ENCODE measurements at places on chromosomes 3 and 15.

DNA sequence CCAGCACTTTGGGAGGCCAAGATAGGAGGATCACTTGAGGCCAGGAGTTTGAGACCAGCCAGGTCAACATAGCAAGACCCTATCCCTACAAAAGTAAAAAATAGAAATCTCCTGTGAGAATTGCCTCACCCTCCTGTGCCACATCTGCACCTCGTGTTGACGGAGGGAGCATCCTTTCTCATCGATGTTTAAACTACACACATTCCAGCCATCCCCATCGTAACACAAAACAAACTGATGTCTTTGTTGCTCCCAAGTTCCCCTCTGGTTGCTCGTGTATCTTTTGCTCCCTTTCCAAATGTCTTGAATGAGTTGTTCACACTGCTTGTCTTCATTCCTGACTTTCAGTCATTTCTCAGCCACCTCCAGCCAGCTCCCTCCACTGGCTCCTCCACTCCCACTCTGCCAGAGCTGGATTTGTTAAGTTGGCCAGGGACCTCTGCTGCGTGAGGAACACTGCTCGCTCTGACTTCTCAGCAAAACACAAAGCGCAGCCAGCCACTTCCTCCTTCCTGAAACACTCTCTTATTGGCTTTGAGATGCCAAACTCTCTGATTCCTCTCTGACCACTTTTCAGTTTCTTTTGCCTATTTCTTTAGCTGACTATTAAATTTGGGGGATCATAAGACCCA, 53.6 kb upstream of the ATP13A3 start:
- DNase-seq, result no peak

- DNase-seq, result no peak
Measured at GRCh38 chr15:101035611-101036010, 116.5 kb downstream of the LRRK1 start.

DNA sequence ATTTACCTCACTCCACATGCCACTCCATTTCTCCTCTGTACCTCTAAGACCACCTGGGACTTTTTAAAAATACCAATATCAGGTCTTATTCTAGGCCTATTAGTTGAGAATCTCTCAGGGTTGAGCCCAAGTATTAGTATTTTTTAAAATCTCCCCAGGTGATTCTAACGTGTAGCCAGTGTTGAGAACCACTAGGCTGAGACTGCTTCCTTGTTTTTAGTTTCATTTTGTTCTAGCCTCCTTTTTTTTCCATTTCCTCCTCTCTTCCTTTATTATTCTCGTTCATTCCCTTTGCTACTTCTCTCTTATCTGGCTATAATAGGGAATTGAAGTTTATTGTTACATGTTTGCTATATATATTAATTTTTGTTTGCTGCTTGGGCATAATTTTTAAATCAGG, 217.8 kb upstream of the CD96 start:
- DNase-seq, result no peak

- no peak for DNase-seq
Measured at GRCh38 chr3:136787349-136787748, 31.6 kb upstream of the SLC35G2 start.

GRCh38 chr3:37946531-37946889, 44.1 kb upstream of the VILL start:
- DNase-seq, result no peak

GRCh38 chr3:136270179-136270578, 20.0 kb downstream of the PCCB start:
- DNase-seq, result no peak

- DNase-seq, result peak; percentile 5
Measured at GRCh38 chr3:38453075-38453912, at the start of gene ACVR2B. Gene ACVR2B, plus strand, starts transcription at chr3:38453890. Its CDS starts 433 bp downstream, at chr3:38454323.

GRCh38 chr15:95918525-95918924, 412.0 kb upstream of the NR2F2 start:
- no peak for DNase-seq

GRCh38 chr3:20773320-20773984, 587.4 kb upstream of the SGO1 start:
- DNase-seq, result no peak

DNA sequence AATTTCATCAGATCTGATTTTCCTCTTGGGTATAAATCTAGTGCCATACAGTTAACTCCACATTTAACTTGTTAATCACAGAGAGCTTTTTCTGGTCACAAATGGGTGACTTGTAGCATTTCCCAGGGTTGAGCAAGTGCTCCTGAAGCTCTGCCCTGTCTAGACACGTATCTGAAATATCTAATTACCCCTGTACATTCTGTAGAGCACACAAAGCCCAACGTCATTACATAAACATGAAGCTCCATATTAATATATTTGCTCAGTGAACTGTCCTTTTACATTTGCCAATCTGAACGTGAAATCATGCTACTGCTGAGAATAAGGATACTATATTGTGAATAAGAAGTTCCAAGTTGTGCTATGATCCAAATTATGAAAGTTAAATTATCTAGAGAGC, 49.0 kb downstream of the THBS1 start:
- no peak for DNase-seq
